ENCODE measurements at places on chromosomes 2 and 18.
A peak's percentile ranks its signal among the peaks of the same experiment; 100 is the strongest.

DNA sequence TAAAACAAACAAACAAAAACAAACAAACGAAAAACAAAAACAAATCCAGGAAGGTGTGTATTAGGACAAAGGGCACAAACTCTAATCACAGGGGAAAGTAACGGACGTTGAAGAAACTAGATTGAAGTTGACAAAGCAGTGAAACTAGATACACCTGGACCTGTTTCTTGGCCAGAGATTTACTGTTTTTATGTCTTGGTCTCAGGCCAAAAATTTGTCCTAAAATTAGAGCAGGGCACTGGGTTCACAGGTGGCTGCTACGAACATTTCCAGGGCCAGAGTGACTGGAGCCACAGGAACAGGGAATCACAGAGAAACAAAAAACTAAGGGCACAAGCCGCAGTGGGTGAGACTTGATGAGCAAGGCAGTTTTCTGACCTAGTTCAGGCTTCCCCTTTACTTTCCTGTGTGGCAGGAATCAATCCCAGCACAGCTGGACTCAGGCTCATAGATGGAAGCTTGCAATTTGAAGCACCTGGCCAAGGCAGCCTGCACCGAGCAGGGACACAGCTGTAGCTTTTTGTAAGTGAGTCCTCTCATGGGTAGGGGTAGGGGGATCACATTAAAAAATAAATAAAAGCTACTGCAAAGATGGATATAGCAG is 329.4 kb downstream of the DLGAP1 start:
- no peak for DNase-seq

DNA sequence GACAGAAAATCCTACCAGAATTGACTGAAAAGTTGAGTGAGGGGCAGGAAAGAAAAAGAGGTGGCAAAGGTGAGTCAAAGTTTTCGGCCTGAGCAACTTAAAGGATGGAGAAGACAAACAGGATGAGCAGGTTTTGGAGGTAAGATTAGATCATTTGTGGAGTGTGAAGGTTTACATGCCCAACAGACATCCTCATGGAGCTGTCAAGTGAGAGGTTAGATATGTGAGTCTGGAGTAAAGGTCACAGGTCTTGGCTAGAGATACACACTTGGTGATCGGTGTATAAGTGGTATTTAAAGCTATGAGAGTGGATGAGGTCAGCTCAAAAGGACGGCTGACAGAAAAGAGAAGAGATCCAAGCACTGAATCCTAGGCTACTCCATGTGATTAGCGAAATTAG is 11.1 kb upstream of the MYL12A start:
- no peak for DNase-seq

DNA sequence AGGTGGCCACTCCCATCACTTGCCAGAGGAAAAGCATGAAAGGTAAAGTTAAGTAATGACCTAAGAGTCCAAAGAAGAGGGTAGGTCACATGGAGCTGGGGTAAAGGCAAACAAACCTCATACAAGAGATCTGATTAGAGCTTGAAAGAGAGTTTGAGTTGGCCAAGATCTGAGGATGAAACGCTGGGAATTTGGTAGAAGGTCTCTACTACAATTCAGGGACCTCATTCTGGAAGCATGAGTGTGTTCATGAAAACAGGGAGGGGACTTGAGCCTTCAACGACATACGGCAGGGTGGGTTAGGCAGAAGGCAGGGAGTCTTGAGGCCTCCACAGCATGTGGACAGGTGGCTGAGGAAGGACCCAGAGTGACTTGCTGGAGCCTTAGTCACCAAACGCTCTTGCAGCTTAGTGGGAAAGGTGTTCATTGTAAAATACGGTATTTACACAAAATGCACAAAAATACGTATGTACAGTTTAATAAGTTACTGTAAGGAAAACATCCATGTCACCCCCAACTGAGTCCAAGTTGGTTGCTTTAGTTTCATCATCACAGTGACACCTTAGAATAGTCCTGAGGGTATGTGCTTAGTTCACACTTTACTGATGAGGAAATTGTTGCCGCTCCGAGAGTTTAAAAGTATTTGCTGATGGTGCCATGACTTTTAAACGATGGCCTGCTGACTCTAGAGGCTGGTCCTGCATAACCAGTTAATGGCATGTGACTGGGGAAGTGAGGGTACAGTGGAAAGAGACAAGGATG is 5.0 kb upstream of the FARP2 start:
- no peak for DNase-seq

DNA sequence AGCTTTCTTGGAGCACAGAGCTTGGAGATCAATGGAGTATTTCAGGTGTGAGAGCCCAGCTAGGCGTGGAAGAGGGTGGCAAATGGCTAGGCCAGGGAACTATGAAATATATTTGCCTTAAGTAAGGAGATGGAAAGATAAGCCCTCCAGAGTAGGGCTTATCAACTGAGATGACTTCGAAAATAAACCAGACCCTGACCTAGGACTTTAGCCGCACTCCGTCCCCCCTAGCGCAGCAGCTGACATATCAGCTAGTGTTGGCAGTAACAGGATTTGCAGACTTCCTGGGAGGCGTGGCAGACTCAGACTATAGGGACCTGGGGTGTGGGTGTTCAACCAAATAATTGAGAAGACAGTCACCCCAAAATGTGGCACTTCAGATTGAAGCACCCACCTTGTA is 127.7 kb upstream of the EPAS1 start:
- DNase-seq = no peak

DNA sequence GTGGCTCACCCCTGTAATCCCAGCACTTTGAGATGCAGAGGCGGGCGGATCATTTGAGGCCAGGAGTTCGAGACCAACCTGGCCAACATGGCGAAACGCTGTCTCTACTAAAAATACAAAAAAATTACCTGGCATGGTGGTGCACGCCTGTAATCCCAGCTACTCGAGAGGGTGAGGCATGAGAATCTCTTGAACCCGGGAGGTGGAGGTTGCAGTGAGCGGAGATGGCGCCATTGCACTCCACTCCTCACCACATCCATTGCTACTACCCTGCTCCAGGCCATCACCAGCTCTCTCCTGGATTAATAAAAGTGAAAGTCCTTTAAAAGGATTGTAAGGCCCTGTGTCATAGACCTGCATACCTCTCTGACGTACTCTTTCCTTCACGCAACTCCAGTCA is 1.2 kb downstream of the RMP24 start:
- DNase-seq = no peak

DNA sequence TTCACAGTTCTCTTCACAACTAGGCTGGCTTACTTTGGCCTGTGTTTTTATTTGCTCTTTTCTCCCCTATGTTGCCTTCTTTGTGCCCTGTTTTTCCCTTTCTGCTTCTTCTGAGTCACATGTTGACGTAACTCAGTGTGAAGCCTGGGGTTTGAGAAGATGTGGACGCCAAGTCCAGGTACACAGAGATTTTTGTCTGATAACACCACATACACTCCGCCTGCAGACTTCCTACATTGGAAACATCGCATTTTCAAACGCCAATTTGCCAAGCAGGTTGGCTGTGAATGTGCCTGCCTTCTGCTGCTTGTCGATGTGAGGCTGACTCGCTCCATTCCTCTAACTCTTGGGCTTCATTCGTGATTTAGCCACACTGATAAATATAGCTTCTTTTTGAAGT is 62.6 kb upstream of the FN1 start:
- DNase-seq = no peak

DNA sequence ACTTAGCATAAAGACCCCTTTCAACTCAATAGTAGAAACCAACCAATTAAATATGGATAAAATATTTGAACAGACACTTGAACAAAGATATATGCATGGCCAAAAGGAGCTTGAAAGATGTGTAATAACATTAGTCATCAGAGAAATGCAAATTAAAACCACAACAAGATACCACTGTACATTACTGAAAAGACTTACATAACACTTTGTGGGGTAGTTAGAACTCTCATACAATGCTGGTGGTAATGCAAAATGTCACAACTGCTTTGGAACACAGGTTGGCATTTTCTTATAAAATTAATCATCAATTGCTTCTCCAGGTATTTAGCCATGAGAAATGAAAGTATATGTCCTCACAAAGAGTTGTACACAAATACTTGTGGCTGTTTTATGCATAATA is 60.7 kb downstream of the TTC27 start:
- peak; percentile 37 for DNase-seq

GRCh38 chr18:41324020-41324791 is 630.8 kb upstream of the PIK3C3 start:
- no peak for DNase-seq

DNA sequence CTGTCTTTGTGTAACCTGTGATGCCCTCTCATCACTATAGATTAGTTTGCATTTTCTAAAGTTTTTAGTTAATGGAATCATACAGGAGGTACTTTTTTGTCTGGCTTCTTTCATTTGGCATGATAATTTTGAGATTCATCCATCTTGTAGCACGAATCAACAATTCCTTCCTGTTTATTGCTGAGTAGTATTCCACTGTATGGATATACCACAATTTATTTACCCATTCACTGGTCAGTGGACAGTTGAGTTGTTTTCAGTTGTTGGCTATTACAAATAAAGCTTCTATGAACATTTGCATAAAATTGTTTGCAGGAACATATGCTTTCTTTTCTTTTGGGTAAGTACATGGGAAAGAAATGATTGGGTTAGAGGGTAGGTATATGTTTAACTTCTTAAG is 40.1 kb upstream of the ZNF396 start:
- DNase-seq = no peak

- peak; percentile 2 for DNase-seq
These were observed 146.5 kb downstream of the NCKAP5 start for GRCh38 chr2:133421516-133422324.

Data from fibroblast of gingiva (primary cell).